ENCODE measurements at places on chromosomes 4 and X.
A peak's percentile ranks its signal among the peaks of the same experiment; 100 is the strongest.

DNA sequence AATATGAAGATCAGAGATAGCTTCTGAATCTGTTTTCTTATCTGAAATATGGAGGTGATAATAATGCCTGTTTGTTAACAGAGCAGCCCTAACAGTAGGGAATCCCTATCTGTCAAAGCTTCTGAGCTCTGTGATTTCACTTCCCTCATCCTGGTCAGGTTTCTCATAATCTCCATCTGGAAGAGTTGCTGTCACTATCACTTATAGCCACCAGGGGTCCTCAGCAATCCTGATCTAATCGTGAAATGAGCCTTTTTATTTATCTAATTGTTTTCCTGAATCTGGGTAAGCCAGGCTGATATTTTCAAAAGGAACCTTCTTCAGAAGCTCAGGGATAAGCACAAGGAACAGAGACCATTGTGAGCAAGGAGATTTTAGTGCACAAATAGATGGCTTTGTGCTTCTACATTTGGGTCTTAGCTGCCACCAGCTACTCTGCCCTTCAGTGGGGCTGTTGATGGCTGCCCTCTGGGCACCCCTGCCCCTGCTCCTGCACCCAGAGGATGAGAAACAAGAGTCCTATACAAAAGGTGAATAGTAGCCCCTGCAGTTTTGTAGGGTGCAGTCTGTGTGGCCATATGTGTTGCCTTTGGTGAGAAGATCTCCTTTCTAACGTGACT lies 196.4 kb upstream of the RADX start:
- no peak for DNase-seq

DNA sequence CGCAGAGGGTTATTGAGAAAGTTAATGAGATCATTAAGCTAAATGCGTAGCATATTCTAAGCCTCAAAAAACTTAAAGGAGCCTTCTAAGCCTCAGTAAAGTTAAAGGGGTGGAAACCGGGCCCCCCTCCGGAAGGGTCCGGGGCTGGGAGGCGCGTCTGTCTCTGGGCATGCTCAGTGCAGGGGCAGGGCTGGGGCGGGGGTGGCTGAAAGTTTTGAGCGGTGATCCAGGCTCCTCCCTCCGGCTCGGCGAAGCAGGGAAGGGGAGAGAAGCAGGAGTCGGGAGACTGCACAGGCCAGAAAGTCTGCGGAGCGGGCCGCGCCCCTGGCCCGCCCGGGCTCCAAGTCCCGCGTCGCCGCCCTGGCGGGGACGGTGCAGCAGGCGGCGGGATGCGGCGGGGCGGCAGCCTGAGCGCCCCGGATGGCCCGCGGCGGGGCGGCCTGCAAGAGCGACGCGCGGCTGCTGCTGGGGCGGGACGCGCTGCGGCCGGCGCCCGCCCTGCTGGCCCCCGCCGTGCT lies at the start of gene EVC:
Gene EVC (plus strand): TSS at position 241 of the 518 bp plus-strand sequence. CDS start 180 bp downstream, at position 421.
- DNase-seq, result peak; percentile 91

GRCh38 chrX:19683817-19684216 lies 168.5 kb upstream of the MAP3K15 start:
- DNase-seq, result no peak

GRCh38 chr4:44738615-44739014 lies 12.3 kb upstream of the GNPDA2 start:
- DNase-seq, result no peak

DNA sequence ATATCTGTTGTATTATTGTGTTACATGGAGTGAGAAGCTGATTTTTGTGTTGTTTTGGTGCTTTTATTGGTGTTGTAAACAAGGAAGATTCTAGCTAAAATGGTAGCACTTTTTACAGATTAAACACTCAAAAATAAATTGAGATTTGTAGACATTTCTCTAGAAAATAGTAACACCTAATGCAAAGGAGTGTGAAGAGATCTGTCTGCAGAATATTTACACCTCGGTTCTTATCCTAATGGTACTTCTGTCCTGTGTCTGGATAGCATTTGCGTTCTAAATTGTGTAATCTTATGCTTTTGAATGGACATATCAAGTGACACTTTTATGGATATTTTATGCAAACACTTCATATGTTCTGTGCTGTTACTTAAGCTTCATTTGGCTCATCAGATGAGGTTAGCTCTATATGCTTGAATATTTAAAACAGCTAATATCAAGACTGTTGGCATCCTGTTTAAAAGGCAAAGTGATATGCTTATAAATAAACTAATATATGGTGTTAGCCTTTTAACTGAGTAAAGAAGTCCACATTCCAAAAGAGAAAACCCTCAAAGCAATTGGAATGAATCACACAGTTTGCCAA lies 6.0 kb downstream of the PCDH7 start:
- DNase-seq, result no peak

DNA sequence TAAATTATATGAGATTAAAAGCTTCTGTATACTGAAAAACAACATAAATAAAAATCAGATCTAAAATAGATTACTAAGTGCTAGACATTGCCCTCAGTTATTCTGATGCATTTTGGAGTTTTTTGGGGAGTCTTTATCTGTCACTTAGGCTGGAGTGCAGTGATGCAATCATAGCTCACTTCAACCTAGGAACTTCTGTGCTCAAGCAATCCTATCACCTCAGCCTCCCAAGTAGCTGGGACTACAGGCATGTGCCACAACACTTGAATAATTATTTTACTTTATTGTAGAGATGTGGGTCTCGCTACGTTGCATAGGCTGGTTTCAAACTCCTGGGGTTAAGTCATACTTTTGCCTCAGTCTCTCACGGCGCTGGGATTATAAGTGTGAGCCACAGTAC lies 31.7 kb downstream of the HSD17B11 start:
- DNase-seq, result no peak

DNA sequence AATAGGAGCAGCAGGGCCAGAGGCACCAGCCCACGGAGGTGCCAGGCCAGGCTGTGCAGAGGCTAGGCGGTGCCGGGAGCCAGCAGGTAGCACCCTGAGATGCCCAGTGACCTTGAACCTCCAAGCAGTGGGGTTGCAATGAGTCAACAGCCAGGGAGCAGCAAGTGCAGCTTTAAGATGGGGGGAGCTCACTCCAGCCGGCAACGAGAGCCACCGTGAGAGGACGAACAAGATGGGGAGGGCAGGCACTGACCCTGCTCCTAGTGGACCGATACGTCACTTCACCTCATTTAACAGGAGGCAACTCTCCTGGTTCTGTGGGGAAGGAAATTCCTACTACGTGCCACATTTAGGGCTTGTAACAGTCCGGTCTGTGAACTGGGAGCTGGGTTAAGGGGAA lies 4.8 kb downstream of the LETM1 start:
- DNase-seq, result no peak

- DNase-seq, result no peak
Observed at GRCh38 chr4:8736090-8736825, 135.4 kb downstream of the HMX1 start.

DNA sequence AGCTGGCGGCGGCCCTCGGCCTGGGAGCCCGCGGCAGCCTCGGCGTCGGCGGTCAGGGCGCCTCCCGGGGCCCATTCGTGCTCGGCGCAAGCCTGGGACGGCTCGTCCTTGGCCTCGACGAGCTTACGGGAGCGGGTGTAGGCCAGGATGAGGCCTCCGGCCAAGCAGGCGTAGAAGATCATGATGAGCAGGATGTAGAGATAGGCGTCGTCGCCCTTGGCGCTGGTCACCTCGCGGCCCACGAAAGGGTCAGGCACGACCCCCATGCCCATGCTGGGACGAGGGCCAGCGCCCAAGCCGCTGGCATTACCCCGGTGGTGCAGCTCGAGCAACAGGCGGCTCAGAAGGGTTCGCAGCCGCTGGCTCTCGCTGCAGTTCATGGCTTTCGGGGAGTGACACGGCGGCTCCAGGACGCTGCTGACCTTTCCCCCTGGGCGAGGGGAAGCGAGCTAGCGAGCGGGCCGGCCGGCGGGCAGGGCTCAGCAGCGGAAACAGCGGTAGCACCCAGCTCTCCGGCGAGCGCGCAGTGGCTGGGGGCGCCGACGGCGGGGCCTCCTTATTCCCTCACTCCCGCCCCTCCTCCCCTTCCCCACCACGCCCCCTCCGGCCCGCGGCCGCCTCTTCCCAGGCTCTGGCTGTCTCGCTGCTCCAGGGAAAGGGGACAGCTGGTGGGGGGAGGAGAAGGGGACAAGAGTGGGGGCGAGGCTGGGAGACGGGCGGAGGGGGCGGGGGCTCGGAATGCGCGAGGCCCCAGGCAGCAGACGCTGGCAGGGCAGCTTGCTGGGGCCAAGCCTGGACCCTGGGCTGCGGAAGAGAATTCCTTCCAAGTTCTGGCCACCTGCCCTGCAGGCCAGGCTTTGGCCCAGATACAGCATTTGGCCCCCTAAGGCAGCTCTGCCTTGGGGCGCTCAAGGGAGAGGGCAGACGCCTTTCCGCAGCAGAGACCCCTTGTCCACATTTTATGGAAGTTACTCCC lies at the start of gene KCNE5:
Gene KCNE5 (minus strand): TSS at position 532 of the 976 bp plus-strand sequence. CDS start 152 bp downstream, at position 380.
- no peak for DNase-seq
